KG1 (cell line): ENCODE measurements at places on chromosomes 12 and 14.

GRCh38 chr12:106081606-106082005 lies 57.1 kb downstream of the NUAK1 start:
- no peak for DNase-seq

DNA sequence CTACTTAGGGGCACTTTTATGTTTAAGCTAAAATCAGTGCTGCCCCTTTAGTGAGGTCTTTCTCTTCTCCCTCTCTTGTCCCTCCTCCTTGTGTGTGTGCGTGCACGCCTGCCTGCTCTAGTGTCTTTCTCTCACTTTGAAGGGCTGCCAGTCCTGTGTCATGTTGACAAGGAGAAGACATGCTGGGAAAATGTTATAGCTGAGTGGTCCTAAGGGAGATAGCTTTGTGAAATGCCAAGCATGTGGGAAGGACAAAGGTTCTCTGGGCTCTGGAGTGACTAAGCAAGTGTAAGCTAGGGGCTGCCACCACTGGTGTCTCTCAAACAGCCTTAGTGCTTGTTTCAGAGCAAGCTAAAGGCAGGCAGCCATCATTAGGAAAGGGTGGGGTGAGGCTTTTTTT lies 108.4 kb downstream of the EMP1 start:
- DNase-seq = no peak

GRCh38 chr12:123898673-123899072 lies 74.0 kb downstream of the CCDC92 start:
- DNase-seq = no peak

DNA sequence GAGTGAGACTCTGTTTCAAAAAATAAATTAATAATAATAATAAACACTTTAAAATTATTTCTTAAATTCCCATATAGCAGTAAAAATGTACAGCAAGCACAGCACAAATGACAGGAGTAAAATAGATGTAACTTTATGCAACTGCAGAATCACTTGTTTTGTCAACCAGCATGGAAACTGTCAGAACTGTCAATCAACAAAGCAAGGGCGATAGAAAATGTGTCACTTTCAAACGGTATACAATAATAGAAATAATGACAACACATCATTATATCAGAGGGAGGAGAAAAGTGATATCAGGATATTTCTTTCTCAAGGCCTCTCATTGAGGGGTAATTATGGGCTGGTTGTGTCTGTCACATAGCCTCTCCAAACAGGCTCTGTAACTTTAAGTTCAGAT lies 68.2 kb downstream of the KLHL28 start:
- no peak for DNase-seq

- no peak for DNase-seq
These were observed 101.1 kb upstream of the DCD start for GRCh38 chr12:54749191-54749818.

GRCh38 chr14:25929881-25930615 lies 667.8 kb downstream of the NOVA1 start:
- no peak for DNase-seq

DNA sequence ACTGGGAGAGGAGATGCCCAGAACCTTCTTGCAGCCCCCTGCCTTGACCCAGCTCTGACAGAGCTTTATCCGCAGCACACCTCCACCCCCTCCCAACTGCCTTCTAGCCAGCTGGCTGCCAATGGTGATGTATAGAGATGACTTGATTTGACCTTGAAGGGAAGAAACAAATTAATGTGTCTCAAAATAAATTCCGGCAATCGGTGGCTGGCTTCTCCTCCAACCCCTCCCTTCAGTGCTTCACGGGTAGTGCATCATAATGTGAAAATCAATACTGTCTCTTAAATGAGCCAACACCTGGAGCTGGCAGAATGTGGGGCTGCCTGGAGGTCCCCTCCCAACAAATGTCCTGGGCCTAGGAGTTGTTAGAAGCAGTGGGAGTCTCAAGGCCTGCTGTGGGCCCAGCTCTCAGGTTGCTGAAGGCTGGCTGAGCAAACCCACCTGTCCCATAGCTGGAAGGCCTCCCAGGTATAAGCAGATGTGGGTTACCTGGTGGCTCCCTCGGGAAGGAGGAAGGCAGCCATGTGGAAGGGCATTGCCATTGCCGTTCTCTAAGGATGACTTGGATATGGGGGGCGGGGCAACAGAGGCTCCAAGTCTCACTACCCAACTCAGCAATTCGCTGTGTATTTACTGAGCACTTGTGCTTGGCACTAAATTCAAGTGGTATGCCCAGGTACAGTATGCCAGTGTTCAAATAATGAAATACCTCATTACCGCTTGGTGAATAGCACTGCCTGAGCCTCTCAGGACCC lies 23.2 kb downstream of the HSPB8 start:
- no peak for DNase-seq
